ENCODE measurements at places on chromosomes 7 and 10.

- DNase-seq, result no peak
Observed at GRCh38 chr7:158482480-158482879, 105.1 kb downstream of the PTPRN2 start.

DNA sequence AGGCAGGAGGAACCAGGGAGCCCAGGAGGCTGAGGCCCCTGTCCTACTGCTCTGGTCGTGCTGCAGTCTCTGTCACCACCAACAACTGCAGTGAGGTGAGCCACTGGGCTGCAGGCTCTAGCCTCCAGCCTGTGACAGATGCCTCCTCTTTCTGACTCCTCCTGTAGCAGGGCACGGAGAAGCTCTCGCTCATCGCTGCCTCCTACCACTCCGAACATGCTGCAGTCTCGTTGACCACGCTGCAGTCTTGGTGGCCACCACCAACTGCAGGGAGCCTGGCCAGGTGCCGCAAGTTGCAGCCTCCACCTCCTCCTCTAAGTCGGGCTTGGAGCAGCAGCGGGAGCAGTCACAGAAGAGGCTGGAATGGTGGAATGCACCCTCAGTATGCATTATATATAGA lies 22.1 kb upstream of the VOPP1 start:
- DNase-seq, result no peak

- DNase-seq, result no peak
Observed at GRCh38 chr10:126519992-126520391, 131.7 kb upstream of the ADAM12 start.

GRCh38 chr7:664997-665735 lies 61.3 kb upstream of the DNAAF5 start:
- no peak for DNase-seq

GRCh38 chr7:148884049-148884298 lies at the start of gene EZH2:
TSS of gene EZH2 (minus strand) at chr7:148884291. CDS start at chr7:148847298, 36,993 bp downstream.
- DNase-seq, result no peak

DNA sequence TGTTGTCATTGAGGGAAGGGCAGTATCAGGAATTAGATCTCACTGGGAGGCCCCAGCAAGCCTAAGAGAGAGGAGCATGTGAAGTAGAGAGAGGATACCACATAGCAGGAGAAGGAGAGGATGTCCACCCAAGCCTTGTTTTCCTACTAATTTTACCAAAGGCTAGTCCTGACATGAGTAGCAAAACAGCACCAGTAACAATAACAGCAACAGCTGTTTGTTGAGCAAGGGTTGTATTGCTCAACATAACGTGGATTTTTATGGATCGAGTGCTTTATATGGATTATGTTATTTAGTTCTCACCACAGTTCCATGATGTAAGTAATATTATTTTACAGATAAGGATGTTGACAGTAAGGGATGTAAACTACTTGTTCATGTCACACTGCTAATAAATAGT lies 135.2 kb upstream of the DLX6 start:
- DNase-seq, result no peak

DNA sequence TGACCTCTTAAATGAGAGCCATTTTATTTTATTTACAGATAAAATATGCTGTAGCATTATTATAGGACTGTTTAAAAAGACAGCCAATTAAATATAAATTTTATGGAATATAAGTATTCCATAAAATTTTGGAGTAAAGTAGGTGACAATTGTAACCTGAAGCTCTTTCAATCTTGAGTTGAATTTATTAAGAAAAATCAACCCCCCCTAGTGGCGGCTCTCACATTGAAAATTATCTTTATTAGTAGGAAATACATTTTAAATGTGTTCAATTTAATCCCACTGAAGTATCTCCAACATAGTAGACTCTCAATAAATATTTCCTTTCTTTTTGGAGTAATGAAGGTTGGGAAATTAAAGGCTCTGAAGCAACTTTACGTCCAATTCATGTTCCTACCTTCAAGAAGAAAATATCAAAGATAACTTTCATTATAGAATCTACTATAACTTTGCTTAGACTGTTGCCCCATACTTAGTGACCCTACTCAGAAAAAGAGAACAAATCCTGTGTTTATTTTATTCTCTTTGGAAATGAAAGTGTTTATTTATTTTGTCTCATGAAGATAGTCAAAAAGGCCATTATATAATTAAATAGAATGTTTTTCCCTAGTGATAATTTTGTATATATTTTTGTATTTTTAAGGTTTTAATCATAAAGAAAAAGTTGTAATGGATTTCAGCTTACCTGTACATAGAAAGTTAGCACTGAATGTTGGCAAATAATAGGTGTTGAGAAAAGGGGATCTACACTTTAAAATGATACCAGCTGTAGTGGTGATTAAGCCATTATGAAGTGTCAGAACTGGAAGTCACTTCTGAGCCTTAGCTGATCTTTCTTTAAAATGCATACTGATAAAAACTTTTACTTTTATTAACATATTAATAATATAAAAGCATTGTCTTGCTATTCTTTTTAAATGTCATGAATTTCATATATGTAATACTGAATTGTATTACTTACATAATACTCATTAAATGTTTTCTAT lies 3.3 kb downstream of the AHR start:
- no peak for DNase-seq

- DNase-seq, result no peak
Observed at GRCh38 chr10:73836427-73836980, 25.1 kb upstream of the NDST2 start.

GRCh38 chr10:100362570-100363496 lies 15.8 kb downstream of the SCD start:
- DNase-seq, result no peak

DNA sequence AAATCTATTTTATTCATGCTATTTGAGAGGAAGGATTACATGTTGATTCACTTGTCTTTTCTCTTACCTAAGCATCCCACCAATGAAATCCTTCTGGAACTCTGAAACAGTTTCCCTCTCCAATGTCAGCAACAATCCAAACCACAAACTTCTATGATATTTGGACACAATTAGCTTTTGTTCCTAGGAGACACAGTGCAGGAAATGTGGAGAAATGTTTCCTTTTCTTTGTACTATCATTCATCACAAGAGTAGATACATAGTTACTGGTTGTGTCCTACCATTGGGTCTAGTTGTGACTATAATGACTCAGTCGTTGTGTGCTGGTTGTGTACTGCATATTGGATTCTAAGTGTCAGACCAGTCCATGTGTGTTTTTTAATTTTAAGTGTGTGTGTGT lies 156.8 kb upstream of the MAGI2 start:
- DNase-seq, result no peak

- DNase-seq, result no peak
Observed at GRCh38 chr10:86773498-86773897, 17.1 kb downstream of the BMPR1A start.

Data from GM13977 (cell line).